Fibroblast of lung (primary cell): ENCODE measurements at places on chromosomes 6 and 20. TPM values are rescaled to one million over a fixed set of nuclear protein-coding genes. Genes with fewer than 3 reads are reported as not detected.

- peak; percentile 44 for DNase-seq
These were observed 93.4 kb downstream of the UST start for GRCh38 chr6:148840256-148840655.

MOCS1 gene
- 16.7 and 21.8 TPM in 2 replicates for total RNA-seq

DNA sequence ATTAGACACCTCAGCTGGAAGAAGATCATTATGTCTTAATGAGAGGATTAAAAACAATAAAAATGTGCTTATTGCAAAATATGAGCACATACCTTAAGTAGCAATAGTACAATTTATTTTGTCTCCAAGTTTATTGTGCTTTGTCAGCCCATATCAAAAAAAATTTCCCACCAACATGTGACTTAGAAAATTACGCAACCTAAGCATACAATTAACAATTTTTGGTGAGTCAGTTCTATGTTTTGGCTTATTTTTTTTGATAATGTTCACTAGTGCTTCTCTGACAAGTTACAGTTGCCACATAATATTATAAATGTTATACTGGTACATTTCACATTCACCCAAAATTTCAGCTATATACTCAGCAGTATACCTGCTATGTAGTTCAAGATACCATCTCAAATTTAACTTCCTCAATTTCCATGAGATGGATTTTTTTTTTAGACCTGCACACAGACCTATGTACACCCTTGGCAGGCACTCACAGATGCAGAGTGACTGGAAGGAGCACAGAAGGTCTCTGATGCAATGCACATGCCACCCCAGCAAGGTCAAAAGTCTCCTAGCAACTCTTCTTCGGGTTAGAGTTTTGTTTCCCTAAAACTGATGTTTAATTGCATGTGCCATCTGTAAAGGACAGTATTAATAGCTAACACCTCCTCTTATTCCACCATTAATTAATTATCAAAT lies 112.4 kb downstream of the PRKN start:
- DNase-seq: peak; percentile 88

ADGRB3 gene
- 0.33 and 0.77 TPM in 2 replicates for total RNA-seq

- peak; percentile 36 for DNase-seq
These were observed 71.4 kb upstream of the NHSL1 start for GRCh38 chr6:138570725-138571029.

- no peak for DNase-seq
These were observed 411.2 kb upstream of the SPTLC3 start for GRCh38 chr20:12597551-12597950.

- peak; percentile 26 for DNase-seq
These were observed 23.6 kb upstream of the MARCKS start for GRCh38 chr6:113833537-113833936.

- DNase-seq: no peak
These were observed 451.2 kb upstream of the JAG1 start for GRCh38 chr20:11124849-11125505.

GRCh38 chr20:43941476-43942200 lies 27.0 kb downstream of the TOX2 start:
- DNase-seq: no peak

- DNase-seq: peak; percentile 91
These were observed 2.2 kb downstream of the QKI start for GRCh38 chr6:163416557-163417253.

TSPO2 gene
- not detected in 2 replicates for total RNA-seq

PRPF6 gene
- total RNA-seq: 52.0 and 55.2 TPM in 2 replicates

DNA sequence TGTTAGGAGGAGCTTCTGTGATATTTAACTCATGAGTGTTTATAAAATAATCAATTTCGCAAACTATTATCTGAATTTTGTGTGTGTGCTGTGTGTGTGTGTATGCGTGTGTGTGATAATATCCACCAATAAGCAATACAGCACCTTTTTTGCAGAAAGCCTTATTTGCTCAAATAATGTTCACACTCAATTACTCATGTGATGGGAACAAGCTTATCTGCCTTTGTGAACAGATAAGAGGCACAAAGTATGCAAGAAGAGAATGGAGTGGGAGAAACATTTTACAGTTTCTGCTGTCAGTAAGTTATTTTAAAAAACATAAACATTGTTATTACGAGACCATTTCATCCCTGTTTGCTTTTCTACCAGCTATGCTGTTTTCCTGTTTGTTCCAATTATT lies 36.7 kb upstream of the PTPRK start:
- no peak for DNase-seq

DNA sequence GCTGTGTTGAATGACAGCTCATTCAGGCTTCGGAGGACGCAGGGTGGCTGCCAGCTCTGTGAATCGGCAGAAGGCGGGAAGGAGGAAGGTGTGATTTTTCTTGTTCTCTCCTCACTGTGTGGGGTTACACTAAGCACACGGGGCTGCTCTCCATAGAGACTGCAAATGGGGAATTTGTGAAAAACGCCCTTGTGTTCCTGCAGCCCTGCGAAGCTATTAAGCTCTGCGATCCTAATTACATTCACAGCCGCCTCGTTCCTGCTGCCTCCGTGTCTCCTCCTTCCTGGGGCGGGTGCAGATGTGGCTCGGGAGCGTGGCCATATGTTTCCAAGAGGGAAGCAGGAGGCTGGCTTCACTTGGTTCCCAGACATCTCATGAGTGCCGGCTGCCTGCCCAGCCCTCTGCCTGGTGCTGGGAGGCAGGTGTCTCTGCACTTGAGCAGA lies 124.0 kb downstream of the TOX2 start:
- no peak for DNase-seq

DNA sequence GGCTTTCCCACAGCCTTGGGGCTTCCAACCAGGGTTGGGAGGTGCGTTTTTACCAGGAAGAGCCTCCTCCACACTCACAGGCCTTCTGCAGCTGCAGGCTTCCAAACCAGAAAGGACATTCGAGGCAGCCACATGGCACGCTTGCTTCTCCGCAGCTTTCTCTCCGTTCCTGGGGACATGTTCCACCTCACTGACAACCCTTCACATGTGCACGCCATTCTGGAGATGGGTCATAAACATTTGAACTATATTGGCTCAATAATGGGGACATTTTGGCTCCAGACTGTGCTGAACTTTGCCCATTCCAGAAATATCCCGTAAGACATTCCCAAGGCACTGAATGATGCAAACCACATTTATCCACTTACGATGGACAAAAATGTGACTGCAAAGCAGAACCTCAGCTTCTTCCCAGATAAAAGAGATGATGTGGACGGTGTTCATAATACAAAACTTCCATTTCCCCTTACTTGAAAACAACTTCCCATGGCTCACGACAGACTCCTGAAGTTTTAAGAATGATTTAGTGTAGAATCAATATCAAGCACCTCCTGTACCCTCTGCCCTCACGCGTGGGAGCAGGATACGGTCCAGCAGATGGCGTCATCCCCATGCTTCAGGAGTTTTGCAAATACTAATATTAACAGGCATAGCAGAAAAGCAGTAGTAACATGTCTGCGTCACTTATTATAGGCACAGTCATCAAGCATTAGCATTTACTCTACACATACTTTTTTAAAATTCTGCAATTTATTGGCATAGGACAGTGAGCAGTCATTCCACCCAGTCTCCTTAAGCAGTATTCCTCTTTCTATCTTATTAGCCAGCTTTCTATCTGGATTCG lies 25.4 kb upstream of the FOXF2 start:
- no peak for DNase-seq

BEND6 gene
- total RNA-seq: 10.8 and 12.6 TPM in 2 replicates

DNA sequence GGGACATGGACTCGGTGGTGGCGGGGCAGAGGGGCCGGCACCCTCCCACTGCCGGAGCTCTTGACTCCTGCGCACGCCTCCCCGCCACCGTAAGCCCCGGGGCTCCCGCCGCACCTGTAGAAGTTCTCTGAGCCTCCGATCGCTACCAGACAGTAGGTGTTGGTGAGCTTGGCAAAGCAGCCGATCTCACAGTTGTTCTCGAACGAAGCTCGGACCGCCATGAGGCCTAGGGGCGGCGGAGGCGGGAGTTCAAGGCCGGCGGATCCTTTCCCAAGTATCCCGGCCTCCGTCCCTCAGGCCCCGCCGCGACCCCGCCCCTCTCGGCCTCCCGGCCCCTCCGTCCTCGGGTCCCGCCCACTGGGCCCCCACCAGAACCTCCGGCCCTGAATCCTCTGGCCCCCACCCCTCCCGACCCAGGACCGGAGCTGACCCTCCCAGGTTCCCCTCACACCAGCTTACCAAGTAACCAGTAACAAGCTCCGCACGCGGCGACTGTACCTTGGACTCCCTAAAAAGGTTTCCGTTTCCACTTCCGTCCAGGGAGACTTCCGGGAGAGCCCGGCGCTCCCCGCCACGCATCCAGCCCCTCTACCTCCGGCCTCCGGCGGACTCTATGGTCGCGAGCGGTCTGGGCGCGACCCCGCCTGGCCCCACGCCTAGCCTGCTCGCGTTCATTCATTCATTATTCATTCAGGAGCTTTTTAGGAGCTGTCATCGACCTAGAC lies at the start of gene EIF6:
Gene EIF6 (minus strand): TSS at position 506 of the 725 bp plus-strand sequence. CDS start 285 bp downstream, at position 221.
- DNase-seq: peak; percentile 88

BPIFB1 gene
- total RNA-seq: not detected in 2 replicates

HCRTR2 gene
- not detected in 2 replicates for total RNA-seq

- DNase-seq: no peak
These were observed 17.9 kb downstream of the RNF24 start for GRCh38 chr20:3997446-3997845.

DNA sequence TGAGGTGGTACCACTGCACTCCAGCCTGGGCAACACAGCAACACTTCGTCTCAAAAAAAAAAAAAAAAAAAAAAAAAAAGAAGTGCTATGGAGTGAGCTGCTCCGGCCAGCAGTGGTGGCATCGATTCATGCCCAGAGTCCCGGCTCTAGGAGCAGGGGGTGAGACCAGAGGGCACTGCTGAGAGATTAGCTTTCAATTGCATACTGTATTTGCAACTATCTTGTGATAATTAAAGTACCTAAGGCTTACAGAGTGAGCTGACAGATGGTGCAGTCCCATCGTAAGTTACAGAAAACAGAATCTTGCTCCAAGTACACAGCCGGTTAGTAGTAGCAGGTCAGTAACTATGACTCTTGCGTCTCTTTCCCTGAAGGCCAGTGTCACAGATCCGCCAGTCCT lies 31.5 kb downstream of the TMEM14B start:
- no peak for DNase-seq

DNA sequence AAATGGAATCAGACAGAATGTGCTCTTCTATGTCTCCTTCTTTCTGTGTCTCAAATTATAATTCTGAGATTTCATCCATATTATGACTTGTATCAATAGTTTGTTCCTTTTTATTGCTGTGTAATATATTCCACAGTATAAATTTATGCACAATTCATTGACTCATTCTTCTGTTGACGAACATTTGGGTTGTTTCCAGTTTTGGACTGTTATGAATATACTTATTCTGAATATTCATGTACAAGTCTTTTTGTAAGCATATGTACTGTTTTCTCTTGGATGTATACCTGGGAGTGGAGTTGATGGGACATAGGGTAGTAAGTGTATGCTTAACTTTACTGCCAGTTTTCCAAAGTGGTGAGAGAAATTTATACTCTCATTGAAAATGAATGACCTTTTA lies 28.1 kb upstream of the TRAF3IP2 start:
- no peak for DNase-seq

PGC gene
- not detected in 2 replicates for total RNA-seq

SMLR1 gene
- not detected in 2 replicates for total RNA-seq

DNA sequence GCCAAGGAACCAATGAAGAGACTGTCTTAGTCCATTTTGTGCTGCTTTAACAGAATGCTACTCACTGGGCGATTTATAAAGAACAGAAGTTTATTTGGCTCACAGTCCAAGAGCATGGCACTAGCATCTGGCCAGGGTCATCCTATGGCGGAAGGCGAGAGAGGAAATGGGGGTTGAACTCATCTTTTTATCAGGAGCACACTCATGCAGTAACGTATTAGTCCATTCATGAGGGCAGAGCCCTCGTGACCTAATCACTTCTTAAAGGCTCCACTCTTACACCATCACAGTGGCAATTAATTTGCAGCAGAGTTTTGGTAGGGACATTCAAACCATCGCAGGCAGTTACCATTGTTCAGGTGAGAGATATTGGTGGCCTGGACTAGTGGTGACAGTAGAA lies 8.5 kb downstream of the ARFGEF2 start:
- no peak for DNase-seq

GRCh38 chr6:137092018-137092417 lies 47.3 kb upstream of the IL20RA start:
- no peak for DNase-seq

NKAIN2 gene
- not detected in 2 replicates for total RNA-seq

DNA sequence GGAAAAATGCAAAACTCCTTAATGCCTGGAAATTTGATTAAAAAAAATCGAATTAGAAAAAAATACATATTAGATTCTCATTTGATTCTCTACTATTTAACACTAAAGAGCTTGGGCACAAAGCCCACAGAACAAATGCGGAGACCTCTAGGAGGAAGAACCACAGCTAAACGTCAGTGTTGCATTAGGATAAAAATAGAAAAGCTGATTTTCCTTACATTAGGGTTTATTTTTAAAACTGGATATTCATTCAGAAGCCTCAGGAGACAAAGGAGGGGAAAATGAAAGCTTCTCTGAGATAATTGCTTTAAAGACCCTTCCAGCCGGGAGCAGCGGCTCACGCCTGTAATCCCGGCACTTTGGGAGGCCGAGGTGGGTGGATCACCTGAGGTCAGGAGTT lies 77.3 kb downstream of the ECT2L start:
- no peak for DNase-seq

DNA sequence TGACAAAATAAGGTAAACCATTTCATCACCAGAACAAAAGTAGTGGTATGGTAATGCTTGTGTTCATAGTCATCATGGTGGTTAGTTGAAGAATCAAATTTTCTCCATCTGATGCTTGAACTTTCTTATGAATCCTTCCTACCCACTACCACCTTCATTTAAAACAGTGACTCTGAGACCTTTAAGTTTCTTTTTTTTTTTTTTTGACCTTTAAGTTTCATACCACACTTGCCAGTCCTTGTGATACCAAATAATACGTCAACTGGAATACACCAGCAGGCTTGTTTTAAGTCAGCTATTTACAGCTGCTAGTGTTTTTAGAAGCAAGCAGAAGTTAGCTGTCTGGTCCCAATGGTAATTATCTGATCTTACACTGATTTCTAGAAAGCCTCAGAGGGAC lies 413.4 kb upstream of the SOX4 start:
- no peak for DNase-seq

- DNase-seq: no peak
These were observed 19.8 kb downstream of the PTK7 start for GRCh38 chr6:43095939-43096338.

DNA sequence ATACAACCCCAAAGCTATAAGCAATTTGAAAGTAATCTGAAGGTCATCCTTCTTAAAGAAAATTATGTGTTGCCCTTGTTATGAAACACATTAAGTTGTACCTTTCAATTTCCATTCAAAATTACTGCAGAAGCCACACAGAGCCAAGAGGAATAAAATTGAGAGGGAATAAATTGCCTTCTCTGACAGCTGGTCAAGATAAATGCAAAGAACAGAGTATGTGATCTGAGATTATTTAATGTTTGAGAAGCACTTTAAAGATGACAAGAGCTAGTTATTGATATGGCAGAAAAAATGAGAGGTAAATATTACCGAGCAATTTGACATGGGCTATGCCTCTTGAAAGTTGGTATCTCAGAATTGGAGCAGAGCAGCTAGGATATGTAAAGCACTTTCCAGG lies 61.6 kb downstream of the TRDN start:
- no peak for DNase-seq

GRCh38 chr20:2576317-2576727 lies 39.9 kb downstream of the TMC2 start:
- DNase-seq: no peak

PDSS2 gene
- total RNA-seq: 11.3 and 12.1 TPM in 2 replicates

PPIL1 gene
- total RNA-seq: 12.8 and 17.5 TPM in 2 replicates
